Panc1 (cell line): ENCODE measurements at places on chromosomes 3 and 15. TPM values are rescaled to one million over a fixed set of nuclear protein-coding genes. Genes with fewer than 3 reads are reported as not detected.

GRCh38 chr3:52430416-52430810 lies 14.5 kb downstream of the SEMA3G start:
- no peaks in the 10 kb centered on the region for H3K36me3 ChIP-seq
- no peaks in the 10 kb centered on the region for H3K4me1 ChIP-seq
- H3K4me3 ChIP-seq, result no peak overlapping the region
- no peak overlapping the region for H3K27ac ChIP-seq

DNA sequence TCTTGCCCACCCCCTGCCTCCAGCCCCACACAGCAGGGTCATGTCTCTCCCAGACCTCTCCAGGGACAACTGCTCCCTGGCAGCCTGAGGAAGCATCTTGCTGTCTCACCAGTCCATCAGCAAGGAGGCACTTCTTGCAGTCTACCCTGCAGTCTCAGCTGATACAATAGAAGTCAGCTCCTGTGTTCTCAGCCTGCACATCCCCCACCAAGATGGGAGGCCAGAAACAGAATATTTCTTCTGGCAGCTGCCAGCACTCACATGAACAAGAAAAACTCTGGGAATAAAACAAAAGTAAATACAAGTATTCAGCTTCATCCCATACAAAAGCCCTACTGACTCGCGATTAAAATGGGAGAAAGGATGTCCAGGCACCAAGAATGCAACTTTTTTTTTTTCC lies 457.4 kb upstream of the PROK2 start:
- H3K27ac ChIP-seq, result no peak overlapping the region
- no peaks in the 10 kb centered on the region for H3K27me3 ChIP-seq
- H3K36me3 ChIP-seq, result no peaks in the 10 kb centered on the region
- DNase-seq, result no peak
- no peaks in the 10 kb centered on the region for H3K4me1 ChIP-seq

GRCh38 chr15:81297603-81298575 lies 26.1 kb downstream of the STARD5 start:
- peaks cover 4% of the 10 kb centered on the region; the same call in 1 of the 2 replicates for H3K27me3 ChIP-seq
- no peak overlapping the region for H3K4me3 ChIP-seq
- no peak overlapping the region for H3K27ac ChIP-seq
- no peaks in the 10 kb centered on the region for H3K4me1 ChIP-seq
- DNase-seq, result no peak

DNA sequence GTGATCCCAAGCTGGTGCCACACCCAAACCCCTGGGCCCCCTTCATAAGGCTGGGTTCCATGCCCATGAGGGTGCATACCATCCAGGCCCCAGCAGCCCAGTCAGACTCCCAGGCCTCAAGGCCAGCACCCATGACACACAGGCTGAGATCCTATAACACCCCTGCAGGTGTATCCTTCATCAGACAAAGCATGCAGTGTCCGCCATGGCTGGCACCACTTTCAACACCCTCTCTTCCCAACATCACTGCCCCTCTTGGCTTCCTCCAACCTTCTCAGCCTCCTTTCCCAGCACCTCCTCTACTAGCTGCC lies 3.5 kb downstream of the CCDC51 start:
- no peak overlapping the region for H3K4me3 ChIP-seq
- H3K27ac ChIP-seq, result no peak overlapping the region
- peaks cover 1% of the 10 kb centered on the region; the same call in 1 of the 2 replicates for H3K4me1 ChIP-seq

- H3K27ac ChIP-seq, result no peak overlapping the region
- H3K27me3 ChIP-seq, result no peaks in the 10 kb centered on the region
- H3K4me3 ChIP-seq, result no peak overlapping the region
- H3K4me1 ChIP-seq, result no peaks in the 10 kb centered on the region
- H3K36me3 ChIP-seq, result no peaks in the 10 kb centered on the region
- no peak for DNase-seq
Observed at GRCh38 chr3:169403855-169404519, 259.5 kb downstream of the MECOM start.

DNA sequence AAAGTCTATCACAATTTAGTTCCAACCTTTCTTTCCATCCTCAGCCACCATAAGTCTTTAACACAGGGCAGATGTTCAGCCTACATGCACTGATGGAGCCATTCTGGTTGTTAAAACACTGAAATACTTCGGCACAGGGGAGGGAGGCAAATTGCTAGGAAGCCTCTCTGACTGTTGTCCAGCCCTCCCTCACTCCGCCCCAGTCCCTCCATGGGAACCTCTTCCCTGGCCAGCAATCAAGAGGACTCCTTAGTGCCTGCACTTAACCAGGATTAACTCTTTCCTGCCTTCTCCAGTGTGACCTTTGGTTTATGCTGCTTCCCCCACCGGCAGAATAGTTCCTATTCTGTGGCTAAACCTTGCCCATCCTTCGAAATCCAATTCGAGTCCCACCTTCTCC lies 47.0 kb upstream of the USP3 start:
- H3K4me1 ChIP-seq, result peaks cover 17% of the 10 kb centered on the region
- no peak for DNase-seq
- H3K27me3 ChIP-seq, result no peaks in the 10 kb centered on the region
- no peaks in the 10 kb centered on the region for H3K36me3 ChIP-seq

- no peak overlapping the region for H3K27ac ChIP-seq
- no peaks in the 10 kb centered on the region for H3K27me3 ChIP-seq
- H3K4me1 ChIP-seq, result no peaks in the 10 kb centered on the region
Observed at GRCh38 chr15:75867449-75867848, 24.2 kb downstream of the UBE2Q2 start.

- no peak overlapping the region for H3K27ac ChIP-seq
- H3K27me3 ChIP-seq, result no peaks in the 10 kb centered on the region
- H3K36me3 ChIP-seq, result no peaks in the 10 kb centered on the region
- H3K4me1 ChIP-seq, result no peaks in the 10 kb centered on the region
Observed at GRCh38 chr15:35723120-35723847, 177.3 kb upstream of the DPH6 start.

DNA sequence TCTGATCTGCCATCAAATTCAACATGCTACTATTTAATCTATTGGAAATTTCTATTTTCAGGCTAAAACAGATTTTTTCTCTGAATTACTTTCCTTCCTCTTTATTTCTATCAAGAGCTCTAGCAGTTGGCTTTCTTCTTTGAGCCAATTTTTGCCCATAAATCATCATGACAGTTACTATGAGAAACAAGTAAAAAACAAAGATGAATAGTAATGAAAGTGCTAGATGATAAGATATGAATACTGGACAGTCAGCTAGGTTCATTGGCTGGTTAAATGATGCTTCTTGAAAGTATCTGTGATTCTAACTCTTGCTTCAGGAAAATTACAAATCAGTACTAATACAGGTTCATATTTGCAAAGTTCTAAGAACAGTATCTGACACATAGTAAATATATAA lies 38.6 kb upstream of the NANOGP8 start:
- H3K36me3 ChIP-seq, result no peaks in the 10 kb centered on the region
- no peak overlapping the region for H3K27ac ChIP-seq
- no peaks in the 10 kb centered on the region for H3K27me3 ChIP-seq
- H3K4me3 ChIP-seq, result no peak overlapping the region
- DNase-seq, result no peak

- peak; percentile 15 for DNase-seq
- no peak overlapping the region for H3K4me3 ChIP-seq
- H3K27ac ChIP-seq, result no peak overlapping the region
Observed at GRCh38 chr3:167406876-167407492, 26.9 kb upstream of the ZBBX start.

DNA sequence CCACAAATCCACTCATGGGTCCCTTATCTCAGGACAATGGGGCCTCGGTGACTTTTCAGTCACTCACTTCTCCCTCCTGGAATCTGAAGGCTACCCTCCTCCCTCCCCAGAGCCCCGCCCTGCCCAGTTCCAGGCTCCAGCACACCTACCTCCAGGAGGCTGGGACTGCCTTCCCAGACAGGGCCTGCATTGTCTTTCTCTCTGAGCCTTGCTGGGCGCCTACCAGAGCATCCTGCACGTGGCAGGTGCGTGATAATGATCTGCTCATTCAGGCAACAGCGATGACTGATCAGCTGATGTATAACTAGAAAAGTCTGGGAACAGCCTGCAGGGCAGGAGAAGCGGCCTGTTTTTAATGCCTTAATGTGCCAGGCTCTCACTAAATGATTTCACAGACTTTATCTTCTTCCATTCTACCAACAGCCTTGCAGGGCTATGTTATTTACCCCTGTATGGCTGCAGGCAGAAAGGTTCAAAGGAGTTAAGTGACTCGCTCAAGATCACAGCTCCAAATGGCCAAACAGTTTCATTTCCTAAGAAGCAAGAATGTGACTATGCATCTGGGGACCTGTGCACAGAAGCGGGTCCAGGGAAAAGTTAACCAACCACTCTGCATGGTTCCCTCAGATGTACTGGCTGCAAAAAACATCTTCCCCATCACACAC lies 6.3 kb downstream of the ADAMTS17 start:
- no peaks in the 10 kb centered on the region for H3K36me3 ChIP-seq
- H3K27me3 ChIP-seq, result peaks cover 5% of the 10 kb centered on the region
- no peak for DNase-seq
- no peak overlapping the region for H3K27ac ChIP-seq
- H3K4me1 ChIP-seq, result no peaks in the 10 kb centered on the region
- H3K4me3 ChIP-seq, result no peak overlapping the region

DNA sequence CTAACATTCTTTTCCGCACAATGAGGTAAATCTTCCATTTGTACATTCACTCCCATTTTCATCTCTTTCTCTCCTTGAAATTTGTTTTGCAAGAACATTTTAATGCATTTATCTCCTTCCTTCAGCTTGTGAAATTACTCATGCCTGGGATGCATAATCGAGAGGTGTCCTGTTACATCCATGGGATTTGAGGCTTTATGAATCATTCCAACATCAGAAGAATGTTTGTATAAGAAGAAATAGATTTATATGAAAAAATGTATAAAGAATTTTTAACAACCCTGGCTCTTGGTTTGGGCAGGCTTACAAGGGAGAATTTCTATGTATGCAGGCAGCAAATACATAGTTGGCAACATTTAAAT lies 93.2 kb upstream of the MBNL1 start:
- H3K27ac ChIP-seq, result no peak overlapping the region
- no peaks in the 10 kb centered on the region for H3K36me3 ChIP-seq
- no peaks in the 10 kb centered on the region for H3K27me3 ChIP-seq
- H3K4me3 ChIP-seq, result no peak overlapping the region
- DNase-seq, result no peak

DNA sequence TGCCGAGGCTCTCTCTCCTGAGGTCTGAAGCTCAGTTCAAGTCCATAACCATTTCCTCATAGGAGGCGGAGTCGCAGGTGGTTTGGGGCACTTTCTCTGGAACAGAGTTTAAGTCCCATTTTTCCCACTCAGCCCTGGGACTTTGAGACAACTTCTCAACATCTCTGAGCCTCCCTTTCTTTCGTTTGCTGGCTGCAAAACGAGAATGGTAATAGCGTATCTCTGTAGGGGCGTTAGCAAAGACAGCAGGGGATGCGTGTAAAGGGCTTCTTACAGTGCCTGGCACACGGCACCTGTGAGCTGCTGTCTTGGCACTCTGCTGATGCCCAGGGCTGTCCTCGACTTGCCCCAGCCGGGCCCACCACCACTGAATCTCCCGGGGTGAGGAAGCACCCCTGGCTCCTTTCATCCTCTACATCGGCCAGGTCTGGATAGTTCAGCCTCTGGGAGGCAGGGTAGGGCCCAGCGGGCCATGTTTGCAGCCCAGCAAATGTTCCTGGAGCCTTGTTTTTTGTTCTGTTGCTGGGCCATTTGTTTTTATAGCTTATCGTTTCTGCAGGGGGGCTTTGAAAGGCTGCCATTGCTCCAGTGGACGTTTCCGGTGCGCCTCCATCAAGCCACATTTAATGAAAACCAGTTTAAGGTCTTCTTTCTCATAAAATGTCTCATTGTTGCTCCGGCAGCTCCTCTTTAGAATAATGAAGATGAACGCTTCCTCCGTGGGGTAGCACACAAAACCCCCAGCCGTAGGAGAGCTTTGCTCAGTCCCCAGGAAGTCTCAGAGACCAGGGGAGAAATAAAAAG lies 60.0 kb upstream of the WNT5A start:
- H3K4me1 ChIP-seq, result no peaks in the 10 kb centered on the region
- H3K36me3 ChIP-seq, result no peaks in the 10 kb centered on the region
- no peaks in the 10 kb centered on the region for H3K27me3 ChIP-seq
- no peak for DNase-seq

- H3K4me1 ChIP-seq, result no peaks in the 10 kb centered on the region
- peaks cover 8% of the 10 kb centered on the region; the same call in 1 of the 2 replicates for H3K36me3 ChIP-seq
- H3K4me3 ChIP-seq, result no peak overlapping the region
- H3K27me3 ChIP-seq, result no peaks in the 10 kb centered on the region
Observed at GRCh38 chr3:130737622-130738021, 9.0 kb downstream of the PIK3R4 start.

DNA sequence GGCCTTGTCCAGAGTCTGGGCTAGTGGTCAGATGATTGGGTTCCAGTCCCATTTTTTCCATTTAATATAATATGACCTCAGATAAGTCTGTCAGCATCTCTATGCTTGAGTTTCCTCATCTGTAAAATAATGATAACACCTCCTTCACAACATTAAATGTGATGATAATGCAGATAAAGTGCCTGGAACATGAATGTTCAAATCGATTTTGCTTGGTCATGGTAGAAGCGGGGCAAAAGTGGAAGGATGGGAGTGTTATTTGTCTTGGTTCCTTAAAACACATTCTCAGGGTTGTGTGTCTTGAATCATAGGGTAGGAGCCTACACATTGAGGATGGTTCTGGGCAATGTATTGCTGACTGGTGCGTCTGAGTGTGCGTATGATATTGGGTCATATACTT lies 16.9 kb downstream of the ARIH2 start:
- no peak for DNase-seq
- peaks cover 2% of the 10 kb centered on the region for H3K36me3 ChIP-seq
- H3K27ac ChIP-seq, result no peak overlapping the region
- no peaks in the 10 kb centered on the region for H3K27me3 ChIP-seq

- H3K4me1 ChIP-seq, result no peaks in the 10 kb centered on the region
- DNase-seq, result peak; percentile 68
- H3K27me3 ChIP-seq, result no peaks in the 10 kb centered on the region
- no peaks in the 10 kb centered on the region for H3K36me3 ChIP-seq
- H3K27ac ChIP-seq, result no peak overlapping the region
- no peak overlapping the region for H3K4me3 ChIP-seq
Observed at GRCh38 chr3:21435871-21436270, 315.1 kb downstream of the ZNF385D start.

GRCh38 chr3:184261854-184262763 lies 756 bp upstream of the CAMK2N2 start:
- peak overlapping the region; percentile 54 for H3K4me3 ChIP-seq
- H3K4me1 ChIP-seq, result 0 out of 2 replicates have a peak, but pooled peaks cover 4% of the 10 kb centered on the region
- no peaks in the 10 kb centered on the region for H3K36me3 ChIP-seq
- no peak for DNase-seq

The ALG1L2 gene
- total RNA-seq, result 0.33 TPM

The GUCA1C gene
- total RNA-seq, result not detected

The CPLX3 gene
- not detected for total RNA-seq

The ROBO1 gene
- 61.6 TPM for total RNA-seq

The TM6SF1 gene
- 0.69 TPM for total RNA-seq

The HACD3 gene
- 83.2 TPM for total RNA-seq

The TF gene
- total RNA-seq, result 9.5 TPM

The ATP13A5 gene
- not detected for total RNA-seq

The CSPG4 gene
- 17.5 TPM for total RNA-seq

The SLC22A13 gene
- total RNA-seq, result 0.33 TPM

The CCDC54 gene
- total RNA-seq, result not detected

The SHC4 gene
- total RNA-seq, result 0.10 TPM

The EEFSEC gene
- total RNA-seq, result 15.4 TPM

The SLC28A2 gene
- total RNA-seq, result 0.23 TPM

The BUB1B gene
- total RNA-seq, result 67.8 TPM

The IL5RA gene
- total RNA-seq, result not detected
